ENCODE measurements at places on chromosomes 2 and 18.

DNA sequence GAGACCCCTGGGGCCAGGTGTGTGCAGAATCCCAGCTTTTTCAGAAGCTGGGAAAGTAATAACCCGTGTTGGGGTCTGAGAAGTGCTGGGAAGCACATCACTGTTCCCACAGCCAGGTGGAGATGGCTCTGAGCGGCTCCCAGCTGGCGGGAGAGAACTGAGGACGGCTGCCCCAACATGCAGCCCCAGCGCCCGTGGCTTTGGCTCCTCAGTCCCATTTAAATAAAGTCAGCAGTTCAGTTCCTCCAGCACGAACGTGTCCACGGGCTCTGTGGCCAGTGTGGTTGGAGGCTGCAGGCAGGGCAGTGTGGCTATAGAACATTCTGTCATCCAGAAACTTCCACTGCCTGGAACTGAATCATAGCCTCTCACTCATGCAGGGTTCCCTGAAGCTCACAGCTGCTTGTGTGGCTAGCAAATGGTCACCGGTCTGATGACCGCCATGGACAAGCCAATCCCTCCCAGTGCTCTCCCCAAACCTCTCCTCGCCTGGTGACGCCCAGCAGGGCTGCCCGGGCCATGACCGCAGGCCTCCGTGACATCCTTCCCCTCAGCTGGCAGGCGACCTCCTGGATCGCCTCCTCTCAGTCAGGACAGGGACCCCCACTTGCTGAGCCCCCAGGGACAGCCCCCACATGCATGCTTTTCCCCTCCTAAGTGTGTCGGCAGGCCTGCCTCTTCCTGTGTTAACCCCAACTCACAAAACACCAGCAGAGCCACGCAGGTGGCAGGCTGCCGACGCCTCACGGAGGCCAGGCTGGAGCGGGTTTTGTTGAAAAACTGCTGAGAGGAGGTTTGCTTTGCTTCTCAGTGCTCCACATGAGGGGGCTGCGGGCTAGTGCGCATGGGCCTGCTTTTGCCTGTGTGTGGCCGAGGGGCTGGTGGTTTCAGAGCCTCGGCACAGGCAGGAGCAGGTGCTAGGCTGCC lies 1.3 kb downstream of the RTP5 start:
- DNase-seq, result no peak

GRCh38 chr18:42028247-42028832 lies 73.3 kb downstream of the PIK3C3 start:
- no peak for DNase-seq

DNA sequence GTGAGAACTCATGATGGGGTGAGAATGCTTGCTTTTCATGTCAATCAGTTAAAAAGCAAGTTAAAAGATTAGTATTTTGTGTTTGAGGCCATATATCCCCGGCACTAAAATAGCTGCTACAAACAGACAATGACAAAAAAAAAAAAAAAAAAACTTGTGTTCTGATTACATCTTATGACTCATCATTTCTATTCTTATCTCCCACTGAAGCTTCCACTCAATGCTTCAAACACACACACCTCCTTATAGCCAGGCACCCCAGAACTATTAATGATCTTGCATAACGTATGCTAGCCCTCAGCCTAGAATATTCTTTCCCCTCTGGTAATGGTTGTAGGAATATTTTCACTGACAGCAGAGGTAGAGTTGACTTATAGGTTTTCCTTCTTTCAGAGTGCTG lies 778.3 kb downstream of the TRIB2 start:
- DNase-seq, result no peak

GRCh38 chr18:42758852-42759251 lies 356.6 kb downstream of the RIT2 start:
- no peak for DNase-seq

- DNase-seq, result no peak
These were observed 420.1 kb upstream of the ZNF804A start for GRCh38 chr2:184178229-184178628.

DNA sequence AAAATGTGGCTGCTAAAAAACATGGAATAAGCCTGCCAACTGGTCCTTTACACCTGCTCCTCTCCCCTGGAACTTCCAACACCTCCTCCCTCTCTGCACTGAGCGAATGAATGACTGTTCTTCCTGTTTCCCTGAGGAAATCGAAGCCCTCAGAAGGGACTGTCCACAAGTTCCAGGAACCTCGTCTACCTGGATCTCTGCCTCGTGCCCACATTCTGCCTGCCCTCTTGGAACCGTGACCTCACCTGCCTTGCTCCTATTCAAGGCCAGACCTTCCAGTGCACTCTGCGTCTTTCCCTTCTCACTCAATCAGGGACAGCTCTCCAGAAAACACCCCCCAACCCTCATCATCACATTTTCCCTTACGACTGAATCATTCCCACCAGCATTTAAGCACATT lies 4.4 kb upstream of the CAB39 start:
- no peak for DNase-seq

DNA sequence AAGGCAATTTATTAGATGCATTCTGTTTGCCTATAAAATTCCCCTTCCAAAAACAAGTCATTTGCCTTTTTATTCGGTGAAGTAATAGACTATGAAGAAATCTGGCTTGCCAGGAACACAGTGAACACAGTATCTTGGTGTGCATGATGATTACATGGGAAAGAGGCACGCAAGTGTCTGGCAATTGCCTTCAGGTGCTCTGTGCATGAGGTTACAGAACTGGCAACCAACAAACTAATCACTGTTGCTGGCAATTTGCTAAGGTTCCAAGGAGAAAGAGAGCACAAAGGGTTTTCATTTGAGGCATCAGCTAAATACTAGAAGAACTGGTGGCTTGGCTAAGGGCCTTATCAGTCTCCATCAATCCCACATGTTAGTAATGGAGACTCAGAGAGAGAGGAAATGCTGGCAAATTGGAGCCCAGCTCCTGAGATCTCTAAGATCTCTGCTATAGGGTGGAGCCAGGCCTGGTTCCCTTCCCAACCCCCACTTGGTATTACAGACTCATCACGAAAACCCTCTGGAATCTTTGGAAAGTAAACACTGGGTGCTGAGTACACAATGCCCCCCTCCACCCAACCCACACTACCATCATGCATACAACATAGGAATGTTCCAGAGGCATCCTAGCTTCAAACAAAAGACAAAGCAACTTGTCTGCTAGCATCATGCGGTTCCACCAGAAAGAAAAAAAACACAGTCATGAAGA lies 10.4 kb downstream of the RNF152 start:
- DNase-seq, result no peak

DNA sequence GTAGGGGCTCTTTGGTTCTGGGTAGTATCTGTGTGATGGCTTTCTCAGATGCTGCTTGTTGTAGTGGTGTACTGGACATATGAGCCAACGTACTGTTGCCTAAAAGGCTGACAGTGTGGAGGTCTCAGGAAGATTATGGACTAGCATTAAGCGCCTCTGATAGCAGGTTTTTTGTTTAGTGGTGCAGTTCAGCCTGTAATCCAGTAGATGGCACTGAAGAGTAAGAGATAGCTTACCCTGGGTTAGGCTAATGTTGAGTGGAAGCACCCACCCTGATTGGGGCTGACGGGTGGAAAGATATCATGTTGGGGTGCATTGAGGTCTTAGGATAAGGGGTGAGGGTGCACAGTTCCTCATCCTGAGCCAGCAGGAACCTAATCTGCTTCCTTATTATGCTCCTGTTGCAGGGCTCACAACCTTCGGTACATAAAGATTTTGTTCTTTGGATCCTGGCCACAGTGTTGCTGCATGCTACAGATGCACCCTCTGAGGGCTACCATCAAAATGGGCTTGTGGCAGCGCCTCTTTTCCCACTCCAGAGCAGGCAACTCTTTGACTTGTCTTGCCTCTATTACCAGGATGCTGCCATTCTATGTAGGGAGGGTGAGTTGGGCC lies 79.6 kb downstream of the MSTN start:
- no peak for DNase-seq

DNA sequence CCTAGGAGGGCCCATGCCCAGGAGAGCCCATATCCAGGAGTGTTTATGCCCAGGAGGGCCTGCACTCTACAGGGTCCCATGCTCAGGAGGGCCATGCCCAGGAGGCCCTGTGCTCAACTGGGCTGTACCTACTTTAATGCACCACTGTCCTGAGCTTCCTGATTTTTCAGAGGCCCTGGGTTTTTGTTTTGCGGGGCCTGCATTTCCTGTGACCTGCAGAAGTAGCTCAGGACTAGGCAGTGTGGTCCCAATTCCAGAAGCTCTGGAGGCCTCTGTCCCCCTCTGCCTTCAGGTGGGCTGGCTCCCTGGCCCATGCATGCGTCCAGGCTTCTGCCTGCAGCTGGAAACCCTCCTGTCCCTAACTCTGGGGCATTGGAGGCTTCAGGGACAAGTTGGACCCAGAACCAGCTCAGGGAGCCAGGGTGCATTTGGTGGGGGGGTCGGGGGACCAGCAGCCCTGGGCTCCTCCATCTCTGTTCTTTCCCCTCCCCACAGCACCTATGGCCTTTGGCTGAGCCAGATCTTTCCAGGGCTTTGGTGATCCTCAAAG lies 10.8 kb downstream of the GPR35 start:
- DNase-seq, result no peak

DNA sequence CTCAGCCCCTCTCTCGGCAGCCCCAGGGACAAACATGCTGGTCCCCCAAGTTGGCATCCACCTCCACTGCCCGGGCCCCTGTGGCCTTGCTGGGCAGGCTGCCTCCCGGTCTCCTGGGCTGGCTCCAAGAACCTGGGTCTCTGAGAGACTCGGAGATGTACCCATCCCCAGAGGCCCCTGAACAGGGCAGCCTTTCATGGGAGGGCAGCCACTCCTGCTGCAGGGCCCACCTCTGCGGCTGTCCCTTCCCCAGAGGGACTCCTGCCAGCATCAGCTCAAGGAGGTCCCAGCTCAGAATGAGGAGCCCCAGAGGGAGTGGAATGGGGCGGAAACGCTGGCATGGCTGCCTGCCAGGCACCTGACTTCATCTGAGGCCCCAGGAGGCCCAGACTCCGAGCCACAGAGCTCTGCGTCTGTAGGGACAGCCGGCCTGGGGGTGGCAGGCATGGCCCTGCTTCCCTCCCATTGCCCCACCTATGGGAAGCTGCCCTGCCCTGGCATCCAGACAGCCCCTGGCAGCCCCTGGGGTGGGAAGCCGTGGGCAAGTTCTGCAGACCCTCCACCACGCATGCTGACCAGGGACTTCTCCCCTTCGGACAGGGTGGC lies 857 bp upstream of the CROCC2 start:
- no peak for DNase-seq

- DNase-seq, result no peak
These were observed 19.7 kb downstream of the CLUL1 start for GRCh38 chr18:616380-616995.

DNA sequence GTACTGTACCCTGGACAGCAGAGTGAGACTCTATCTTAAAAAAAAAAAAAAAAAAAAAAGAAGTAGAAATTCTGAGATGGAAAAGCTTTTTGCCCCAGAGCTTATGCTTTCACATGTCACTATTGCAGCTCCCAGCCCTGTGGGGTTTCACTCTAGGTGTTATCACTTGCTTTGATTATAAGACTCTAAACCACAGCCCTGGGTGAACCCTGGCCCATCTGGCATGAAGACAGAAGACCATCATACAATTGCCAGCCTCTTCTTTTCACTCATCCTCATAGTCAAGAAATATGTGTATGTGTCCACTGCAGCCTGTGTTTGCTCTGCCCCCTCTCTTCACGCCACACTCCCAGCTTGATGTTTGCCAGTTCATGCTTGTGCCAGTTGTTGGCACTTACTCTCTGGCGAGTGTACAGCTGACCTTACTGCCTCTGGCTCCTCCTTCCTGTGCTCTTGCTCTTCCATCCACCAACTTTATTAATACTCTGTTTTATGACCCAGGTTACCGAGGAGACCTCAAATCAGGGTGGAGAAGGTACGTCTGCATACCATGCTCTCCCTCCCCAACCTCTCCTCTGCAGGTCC lies 136.7 kb upstream of the NCK2 start:
- no peak for DNase-seq

DNA sequence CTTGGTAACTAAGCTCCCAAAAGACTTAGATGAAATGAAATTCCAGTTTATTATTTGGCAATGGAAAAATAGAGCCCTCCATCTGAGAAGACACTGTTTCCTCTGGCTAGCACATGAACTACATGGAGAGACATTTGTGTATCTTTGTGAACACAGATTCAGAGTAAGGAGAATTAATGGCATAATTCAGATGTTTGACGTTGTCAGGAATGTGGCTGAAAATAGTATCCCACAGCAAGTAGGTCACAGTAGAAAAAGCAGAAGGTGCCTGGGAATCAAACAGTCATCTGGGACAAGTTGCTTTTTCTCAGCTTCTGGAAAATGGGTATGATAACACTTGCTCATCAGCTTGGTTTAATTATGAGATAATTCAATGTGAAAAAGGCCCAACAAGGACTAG lies 288.6 kb downstream of the PTPRM start:
- no peak for DNase-seq

DNA sequence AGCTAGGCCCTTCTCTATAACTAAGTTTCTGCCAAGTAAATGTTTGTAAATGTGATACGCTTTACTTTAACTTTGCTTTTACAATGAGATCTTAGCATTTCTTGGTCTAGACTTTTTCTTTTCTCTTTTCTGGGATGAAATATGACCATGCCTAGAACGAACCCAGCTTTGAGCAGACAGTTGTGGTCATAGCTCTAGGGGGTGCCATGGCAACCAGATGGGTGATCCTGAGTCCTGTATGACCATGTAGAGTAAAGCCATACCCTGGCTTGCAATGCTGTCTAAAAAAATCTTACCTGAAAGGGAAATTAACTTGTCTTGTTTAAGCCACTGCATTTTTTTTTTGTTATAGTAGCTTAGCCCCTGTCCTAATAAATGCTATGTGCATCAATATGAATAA lies 956.3 kb downstream of the SLC4A3 start:
- DNase-seq, result no peak
